Psoas muscle (tissue), 8 donors: ENCODE measurements at places on chromosomes 16 and 17.

DNA sequence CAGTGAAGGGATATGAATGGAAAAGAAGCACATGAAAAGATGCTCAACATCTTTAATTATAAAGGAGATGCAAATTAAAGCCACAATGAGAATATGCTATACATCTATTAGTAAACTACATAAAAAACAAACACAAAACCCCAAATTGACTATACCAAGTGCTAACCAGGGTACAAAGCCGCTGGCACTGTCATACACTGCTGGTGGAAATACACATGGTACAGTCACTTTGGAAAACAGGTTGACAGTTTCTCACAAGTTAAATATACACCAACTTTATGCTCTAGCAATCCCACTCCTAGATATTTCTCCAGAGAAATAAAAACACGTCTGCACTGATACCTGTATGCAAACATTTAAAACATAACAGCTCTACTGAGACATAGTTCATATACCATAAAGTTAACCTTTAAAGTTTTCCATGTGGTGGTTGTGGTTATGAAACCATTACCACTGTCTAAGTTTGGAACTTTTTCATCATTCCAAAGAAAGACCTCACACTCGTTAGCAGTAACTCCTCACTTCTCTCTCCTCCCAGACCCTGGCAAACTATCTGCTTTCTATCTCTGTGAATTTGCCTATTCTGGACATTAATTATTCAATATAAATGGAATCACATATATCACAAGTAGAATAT is 42.7 kb downstream of the ADGRG5 start:
- H3K4me3 ChIP-seq = no peak overlapping the region
- H3K4me1 ChIP-seq = no peaks in the 10 kb centered on the region
- no peak for DNase-seq
- H3K27ac ChIP-seq = no peak overlapping the region

DNA sequence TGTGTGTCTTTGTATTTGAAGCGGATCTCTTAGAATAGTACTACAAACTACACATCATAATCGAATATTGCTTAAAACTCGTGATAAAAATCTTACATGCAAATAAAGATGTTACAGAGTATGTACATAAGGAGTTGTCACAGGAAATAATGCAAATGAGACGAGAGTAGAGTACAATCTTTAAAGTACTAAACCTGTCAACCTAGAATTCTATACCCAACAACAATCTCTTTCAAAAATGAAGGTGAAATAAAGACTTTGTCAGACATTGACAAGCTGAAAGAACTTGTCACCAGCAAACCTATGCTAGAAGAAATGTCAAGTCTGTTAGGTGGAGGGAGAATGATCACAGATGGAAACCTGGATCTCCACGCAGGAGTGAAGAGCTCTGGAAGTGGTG is 83.7 kb upstream of the GNG13 start:
- DNase-seq = no peak
- H3K36me3 ChIP-seq = no peaks in the 10 kb centered on the region
- H3K27ac ChIP-seq = no peak overlapping the region
- no peaks in the 10 kb centered on the region for H3K4me1 ChIP-seq
- no peaks in the 10 kb centered on the region for H3K27me3 ChIP-seq

DNA sequence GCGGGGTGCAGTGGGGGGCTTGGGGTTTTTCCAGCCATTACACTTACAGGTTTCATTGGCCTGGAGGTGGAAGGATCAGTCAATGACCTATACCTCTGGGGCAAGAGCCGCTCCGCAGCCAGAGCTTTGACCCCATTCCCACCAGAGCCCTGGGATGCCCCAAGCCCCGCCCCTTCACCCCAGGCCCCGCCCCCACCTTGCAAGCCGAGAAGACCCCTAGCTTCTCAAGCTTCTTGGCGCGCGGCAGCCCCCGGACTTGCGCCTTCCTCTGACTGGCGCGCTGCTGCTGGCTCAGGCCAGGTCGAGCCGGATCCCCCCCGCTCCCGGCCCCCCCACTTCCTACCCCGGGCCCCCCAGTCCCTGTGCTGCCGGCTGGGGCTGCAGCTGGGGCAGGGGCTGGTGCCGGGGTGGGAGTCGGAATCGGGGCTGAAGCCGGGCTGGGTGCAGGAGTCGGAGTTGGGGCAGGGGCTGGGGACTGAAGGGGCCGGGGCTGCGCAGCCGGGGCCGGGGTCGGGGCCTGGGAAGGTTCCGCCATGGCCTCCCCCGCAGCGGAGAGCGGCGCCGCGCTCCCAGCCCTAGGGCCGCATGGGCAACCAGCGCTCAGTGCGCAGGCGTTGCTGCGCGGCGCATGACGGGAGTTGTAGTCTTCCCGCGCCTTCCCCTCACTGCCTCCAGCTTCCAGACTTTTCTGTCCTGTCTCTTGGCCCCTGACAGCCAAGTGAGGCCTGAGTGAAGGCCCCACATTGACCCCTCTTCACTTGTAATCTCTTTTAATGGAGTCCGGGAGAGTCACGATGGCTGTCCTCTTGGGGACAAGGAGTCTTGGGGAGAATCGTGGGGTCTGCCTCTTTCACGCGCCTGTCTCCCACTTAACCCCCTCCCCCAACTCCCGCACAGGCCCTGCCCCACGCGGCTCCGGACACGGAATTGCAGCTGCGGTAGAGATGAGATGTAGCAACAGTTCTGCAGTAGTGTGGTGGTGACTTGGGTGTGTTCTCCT is at the start of gene KAT2A:
Gene KAT2A (minus strand): TSS at position 598 of the 1,000 bp plus-strand sequence. CDS start 63 bp downstream, at position 535.
- H3K36me3 ChIP-seq = no peaks in the 10 kb centered on the region
- peak within 1 kb of the TSS; percentile 82 for H3K4me3 ChIP-seq
- peak; percentile 88 for DNase-seq
- H3K27me3 ChIP-seq = no peaks in the 10 kb centered on the region
- H3K27ac ChIP-seq = peak within 1 kb of the TSS; percentile 79
- H3K4me1 ChIP-seq = peaks cover 22% of the 10 kb centered on the region

GRCh38 chr17:19464031-19465026 is 53.3 kb downstream of the RNF112 start:
- H3K4me1 ChIP-seq = no peaks in the 10 kb centered on the region
- no peaks in the 10 kb centered on the region for H3K36me3 ChIP-seq
- H3K27ac ChIP-seq = no peak overlapping the region
- no peak for DNase-seq
- no peaks in the 10 kb centered on the region for H3K27me3 ChIP-seq
- H3K4me3 ChIP-seq = no peak overlapping the region

DNA sequence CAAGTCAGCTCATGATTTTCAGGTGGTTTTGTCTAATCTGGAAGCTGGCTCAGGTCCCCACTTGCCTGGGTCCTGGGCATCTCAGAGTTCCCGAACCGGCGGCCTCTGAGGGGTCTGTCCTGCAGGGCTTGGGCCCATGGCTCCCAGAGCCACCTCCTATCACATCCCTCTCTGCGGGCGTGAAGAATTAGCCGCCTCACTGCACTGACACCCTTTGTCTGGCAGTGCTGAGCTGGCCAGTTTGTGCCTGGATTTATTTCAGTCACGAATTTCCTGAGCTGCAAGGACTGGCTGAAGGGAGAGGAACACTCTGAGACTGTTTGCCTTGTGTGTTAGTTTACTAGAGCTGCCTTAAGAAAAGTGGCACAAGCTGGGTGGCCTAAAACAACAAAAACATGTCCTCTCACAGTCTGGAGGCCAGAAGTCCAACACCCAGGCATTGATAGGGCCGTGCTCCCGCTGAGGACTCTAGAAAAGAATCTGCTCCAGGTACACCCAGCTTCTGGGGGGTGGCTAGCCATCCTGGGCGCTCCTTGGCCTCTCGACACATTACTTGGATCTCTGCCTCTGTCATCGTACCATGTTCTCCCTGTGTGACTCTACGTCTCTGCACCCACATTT is 217.5 kb upstream of the DYNLRB2 start:
- no peaks in the 10 kb centered on the region for H3K4me1 ChIP-seq
- DNase-seq = no peak
- no peak overlapping the region for H3K27ac ChIP-seq
- H3K27me3 ChIP-seq = no peaks in the 10 kb centered on the region
- H3K4me3 ChIP-seq = no peak overlapping the region
